Immature natural killer cell (primary cell): ENCODE measurements at places on chromosomes 7 and 10. TPM values are rescaled to one million over a fixed set of nuclear protein-coding genes. Genes with fewer than 3 reads are reported as not detected.
A peak's percentile ranks its signal among the peaks of the same experiment; 100 is the strongest.

Gene MRLN
- polyA plus RNA-seq, result not detected

Gene TRPV6
- polyA plus RNA-seq, result not detected

Gene BMPER
- not detected for polyA plus RNA-seq

Gene HGF
- polyA plus RNA-seq, result not detected

DNA sequence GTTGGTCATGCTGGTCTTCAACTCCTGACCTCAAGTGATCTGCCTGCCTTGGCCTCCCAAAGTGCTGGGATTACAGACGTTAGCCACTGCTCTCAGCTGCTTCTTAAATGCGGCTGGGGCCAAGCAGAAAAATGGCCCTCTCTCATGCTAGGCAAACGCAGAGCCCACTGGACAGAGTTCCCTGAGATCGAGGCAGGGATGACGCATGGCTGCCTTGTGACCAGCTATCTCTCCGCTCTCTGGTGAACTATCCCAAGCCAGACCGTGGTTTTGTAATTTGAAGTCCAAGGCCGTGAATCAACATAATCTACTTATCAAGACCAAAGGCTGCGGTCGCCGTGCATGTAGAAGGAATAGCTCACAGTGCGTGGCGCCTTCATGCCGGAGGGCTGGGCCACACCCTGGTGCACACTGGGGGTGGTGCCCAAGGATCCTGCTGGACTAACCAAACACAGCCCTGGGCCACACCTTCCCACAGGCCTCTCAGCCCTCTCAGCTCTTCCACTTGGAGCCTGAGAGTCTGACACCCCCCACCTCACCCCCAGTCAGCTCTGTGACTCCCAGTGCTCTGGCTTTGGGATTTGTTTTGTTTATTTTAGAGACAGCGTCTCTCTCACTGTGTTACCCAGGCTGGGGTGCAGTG, 88.1 kb upstream of the CUX1 start:
- no peak for DNase-seq

Gene AGBL3
- 1.2 TPM for polyA plus RNA-seq

GRCh38 chr10:4467481-4467880, 358.5 kb upstream of the AKR1E2 start:
- no peak for DNase-seq

DNA sequence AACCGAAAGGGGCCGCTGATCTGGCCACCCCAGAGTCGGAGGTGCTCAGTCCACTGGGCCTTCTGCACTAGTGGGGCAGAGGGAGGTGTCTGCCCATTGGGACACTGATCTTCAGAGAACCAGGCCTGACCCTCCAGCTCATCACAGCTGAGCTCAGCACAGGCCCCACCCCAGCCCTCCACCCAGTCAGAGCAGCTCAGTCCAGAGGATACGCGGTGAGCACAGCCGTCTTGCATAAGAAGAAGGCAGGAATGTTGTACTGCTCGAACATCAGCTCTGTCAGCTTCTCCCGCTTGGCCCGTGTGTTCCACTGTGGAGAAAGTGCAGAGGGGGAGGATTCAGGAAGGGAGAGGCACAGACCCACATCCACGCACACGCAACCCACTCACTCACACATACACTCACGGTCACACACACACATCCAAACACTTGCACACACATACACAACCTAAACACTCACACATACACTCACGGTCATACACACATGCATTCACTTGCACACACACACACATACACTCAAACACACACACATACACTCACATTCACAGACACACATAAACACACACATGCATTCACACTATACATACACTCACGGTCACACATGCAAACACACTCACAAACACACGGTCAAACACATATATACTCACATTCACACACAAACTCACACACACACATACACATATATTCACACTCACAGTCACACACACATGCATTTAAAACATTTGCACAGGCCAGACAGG, 6.3 kb downstream of the ACTL6B start:
- no peak for DNase-seq

DNA sequence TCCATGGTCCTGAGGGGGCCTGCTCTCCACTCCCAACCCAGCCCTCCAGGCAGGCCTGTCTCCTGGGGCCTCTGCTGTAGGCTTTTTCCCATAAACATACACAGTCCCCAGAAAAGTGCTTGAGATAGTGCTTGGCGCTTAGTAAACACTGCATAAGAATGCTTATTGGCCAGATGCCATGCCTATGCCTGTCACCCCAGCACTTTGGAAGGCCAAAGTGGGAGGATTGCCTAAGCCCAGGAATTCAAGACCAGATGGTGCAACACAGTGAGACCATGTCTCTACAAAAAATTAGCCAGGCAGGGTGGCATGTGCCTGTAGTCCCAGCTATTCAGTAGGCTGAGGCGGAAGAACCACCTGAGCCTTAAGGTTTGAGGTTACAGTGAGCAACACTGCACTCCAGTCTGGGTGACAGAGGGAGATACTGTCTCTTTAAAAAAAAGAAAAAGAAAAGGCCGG, 24.6 kb upstream of the ASL start:
- DNase-seq, result no peak

Gene CPXM2
- not detected for polyA plus RNA-seq

Gene VSTM2A
- not detected for polyA plus RNA-seq

DNA sequence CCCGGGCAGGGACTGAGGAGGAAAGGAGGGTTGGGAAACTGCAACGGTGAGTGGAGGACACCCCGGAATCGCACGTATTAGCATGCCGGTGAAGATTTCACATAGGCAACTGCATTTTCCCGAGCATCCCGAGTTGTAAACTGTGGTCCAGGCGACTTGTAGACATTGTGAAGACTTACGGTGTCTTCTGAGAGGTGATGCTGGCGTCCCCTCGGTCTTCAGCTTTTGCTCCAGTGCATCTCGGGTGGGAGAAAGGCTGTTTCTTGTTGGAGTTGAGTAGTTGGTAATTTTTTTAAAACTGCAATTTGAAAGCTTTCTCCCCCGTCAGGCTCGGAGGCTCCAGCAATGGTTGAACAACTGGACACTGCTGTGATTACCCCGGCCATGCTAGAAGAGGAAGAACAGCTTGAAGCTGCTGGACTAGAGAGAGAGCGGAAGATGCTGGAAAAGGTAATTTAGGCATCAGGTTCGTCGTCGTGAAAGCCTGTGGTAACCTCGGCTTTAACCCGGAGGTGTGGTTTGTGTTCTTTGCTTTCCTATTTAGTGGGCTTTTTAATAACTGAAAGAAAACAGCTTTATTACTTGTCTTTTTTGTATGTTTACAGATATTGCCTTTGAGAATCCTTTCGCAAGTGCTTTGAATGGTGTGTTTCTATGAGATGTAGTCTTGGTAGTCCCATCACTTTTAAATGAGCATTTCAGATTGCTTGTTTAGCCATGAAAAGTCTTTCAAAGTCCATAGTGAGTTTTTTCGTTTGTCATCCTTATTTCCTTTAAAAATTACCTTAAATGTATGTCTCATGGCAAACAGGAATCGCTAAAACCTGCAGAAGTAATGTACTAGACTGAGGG, 687 bp downstream of the HELLS start:
- DNase-seq, result no peak

- DNase-seq, result no peak
Observed at GRCh38 chr10:84341983-84342382, 13.6 kb downstream of the CCSER2 start.

- DNase-seq, result no peak
Observed at GRCh38 chr7:102828286-102828685, 79.5 kb downstream of the FAM185A start.

DNA sequence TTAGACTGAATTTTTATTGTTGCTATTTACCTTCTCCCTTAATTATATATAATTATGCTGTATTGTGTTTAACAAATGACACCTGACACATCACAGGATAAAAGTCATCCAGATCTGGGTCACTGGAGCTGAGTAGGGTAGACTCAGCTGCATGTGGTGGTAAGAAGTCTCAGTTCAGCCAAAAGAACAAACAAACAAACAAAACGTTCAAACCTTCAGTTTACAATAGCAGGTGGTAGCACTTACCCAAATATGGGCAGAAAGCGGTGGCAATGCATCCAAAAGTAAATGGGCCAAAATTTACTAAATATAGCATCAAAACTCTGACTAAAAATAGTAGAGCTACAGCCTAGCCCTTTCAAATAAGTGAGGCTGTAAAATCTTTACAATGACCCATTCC, 42.2 kb downstream of the ZWINT start:
- no peak for DNase-seq

GRCh38 chr10:90738885-90739284, 119.0 kb downstream of the HTR7 start:
- no peak for DNase-seq

Gene ARHGEF5
- not detected for polyA plus RNA-seq

DNA sequence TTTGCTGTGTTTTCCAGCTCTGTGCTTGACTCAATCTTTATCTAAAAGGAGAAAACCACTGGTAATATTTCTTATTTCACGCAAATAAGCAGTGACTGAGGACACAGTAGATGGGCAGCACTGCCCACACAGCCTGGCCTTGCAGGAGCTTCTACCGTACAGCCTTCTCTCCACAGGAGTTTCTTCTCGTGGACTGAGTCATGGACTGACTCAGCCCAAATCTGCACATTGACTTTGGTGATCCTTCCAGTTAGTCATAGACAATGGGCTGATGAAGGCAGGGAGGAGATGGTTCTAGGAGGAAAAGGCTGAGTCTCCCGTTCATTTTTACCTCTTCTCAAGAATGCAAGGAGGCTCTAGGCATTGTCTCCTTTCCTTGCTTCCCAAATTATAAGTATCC, 200.7 kb downstream of the RAPGEF5 start:
- no peak for DNase-seq

DNA sequence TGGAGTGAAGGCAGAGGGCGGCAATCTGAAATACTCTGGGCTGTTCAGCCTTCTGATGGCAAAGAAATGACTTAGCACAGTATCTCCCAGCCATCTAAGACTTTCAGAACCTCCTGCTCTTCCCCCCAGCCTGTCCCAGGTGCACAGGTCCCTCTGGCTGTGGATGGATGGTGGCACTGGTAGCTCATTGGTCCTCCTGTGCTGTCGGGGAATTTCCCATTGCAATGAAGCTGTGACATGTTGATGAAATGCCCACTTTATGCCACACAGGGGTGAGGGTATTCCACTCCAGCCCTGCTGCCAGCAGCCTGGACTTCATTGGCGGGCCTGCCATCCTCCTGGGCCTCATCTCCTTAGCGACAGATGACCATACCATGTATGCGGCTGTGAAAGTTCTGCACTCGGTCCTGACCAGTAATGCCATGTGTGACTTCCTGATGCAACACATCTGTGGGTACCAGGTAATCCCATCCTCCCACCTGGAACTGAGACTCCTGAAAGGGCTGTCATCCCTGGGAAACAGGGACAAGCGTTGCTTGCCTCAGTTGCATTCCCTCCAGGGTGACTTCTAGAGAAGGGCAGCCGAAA, 105.9 kb downstream of the WDFY4 start:
- no peak for DNase-seq

DNA sequence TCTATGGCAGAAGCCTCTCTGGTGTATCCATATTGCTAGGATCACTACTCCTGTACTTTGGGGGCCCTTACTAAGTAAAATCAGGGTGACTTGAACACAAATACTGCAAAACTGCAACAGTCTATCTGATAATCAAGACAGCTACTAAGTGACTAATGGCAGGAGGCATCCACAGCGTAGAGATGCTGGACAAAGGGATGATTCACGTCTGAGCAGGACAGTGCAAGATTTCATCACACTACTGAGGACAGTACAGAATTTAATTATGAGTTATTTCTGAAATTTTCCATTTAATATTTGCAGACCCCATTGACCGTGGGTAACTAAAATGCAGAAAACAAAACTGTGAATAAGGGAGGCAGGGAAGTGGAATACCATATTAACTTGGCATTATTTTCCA, 10.4 kb downstream of the CUL2 start:
- no peak for DNase-seq

GRCh38 chr10:126011995-126012394, 115.6 kb downstream of the FANK1 start:
- peak; percentile 76 for DNase-seq

Gene CPEB3
- 1.1 TPM for polyA plus RNA-seq

Gene TDRD1
- not detected for polyA plus RNA-seq

GRCh38 chr7:129213828-129214227, 11.0 kb upstream of the AHCYL2 start:
- DNase-seq, result no peak
